Smooth muscle cell of the umbilical artery (primary cell): ENCODE measurements at places on chromosomes 13 and 19. TPM values are rescaled to one million over a fixed set of nuclear protein-coding genes. Genes with fewer than 3 reads are reported as not detected.

Gene GFY
- not detected in 2 replicates for total RNA-seq

Gene SERPINE3
- 0.05 TPM in 1 of 2 replicates, not detected in the other for total RNA-seq

Gene CBLC
- not detected in 2 replicates for total RNA-seq

Gene ZGLP1
- 0.59 and 1.1 TPM in 2 replicates for total RNA-seq

Gene APC2
- 0.46 and 0.89 TPM in 2 replicates for total RNA-seq

Gene MEIOSIN
- not detected in 2 replicates for total RNA-seq

Gene GPR183
- total RNA-seq: 0.05 TPM in 1 of 2 replicates, not detected in the other

Gene SHC2
- 0.78 and 1.8 TPM in 2 replicates for total RNA-seq

Gene NXNL1
- not detected in 2 replicates for total RNA-seq
